ENCODE measurements at places on chromosomes 4 and X.

- DNase-seq, result no peak
Observed at GRCh38 chr4:159252491-159252890, 149.6 kb downstream of the RAPGEF2 start.

- DNase-seq, result no peak
Observed at GRCh38 chr4:183118141-183118540, 19.1 kb downstream of the WWC2 start.

- DNase-seq, result no peak
Observed at GRCh38 chr4:134043266-134043665, 158.3 kb downstream of the PABPC4L start.

- DNase-seq, result no peak
Observed at GRCh38 chrX:155957843-155958242, 39.7 kb upstream of the IL9R start.

- no peak for DNase-seq
Observed at GRCh38 chrX:46317163-46317562, 228.1 kb downstream of the ZNF674 start.

DNA sequence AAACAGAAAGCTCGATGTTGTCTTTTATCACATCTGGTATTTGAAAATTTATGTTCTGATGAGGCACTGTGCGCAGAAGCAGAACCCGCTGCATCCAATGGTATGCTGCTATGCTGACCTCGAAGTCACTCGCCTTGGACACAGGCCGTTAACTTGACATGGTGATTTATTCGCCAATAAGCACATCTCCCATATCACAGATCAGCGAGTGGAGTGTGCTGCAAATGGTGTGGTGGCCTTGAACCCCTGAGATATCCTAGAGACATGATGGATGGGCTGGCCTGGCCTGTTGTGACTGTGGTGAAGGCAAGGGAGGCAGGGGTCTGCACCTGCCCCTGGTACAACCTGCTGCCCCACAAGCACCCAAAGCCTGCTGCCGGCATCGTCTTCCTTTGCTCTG, 175.4 kb upstream of the FRG1 start:
- DNase-seq, result no peak

DNA sequence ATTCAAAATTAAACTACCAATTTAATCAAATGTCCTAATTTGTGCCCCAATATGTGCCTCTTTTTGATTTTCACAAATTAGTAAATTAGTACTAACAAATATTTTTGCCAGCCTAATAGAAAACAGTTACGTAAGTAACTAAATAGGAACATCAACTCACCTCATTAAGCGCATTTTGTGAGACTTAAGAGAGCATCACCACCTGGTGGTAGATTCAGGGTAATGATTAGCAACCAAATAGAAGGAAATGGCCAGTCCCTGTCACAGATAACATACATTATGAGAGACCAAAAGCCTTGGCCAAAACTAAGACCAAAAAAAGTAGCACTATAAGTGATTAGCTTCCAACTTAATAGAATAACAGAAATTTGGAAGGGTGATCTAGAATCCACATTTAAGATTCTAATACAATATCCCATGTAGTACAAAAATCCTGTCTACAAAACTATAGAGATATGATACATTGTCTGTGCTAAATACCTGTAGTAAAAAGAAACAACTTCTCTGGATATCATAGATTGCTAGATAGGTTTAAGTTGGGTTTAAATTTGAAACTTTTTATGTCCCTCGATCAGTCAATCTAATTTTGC, 46.7 kb downstream of the C4orf46 start:
- DNase-seq, result no peak

GRCh38 chrX:129006491-129006890, 516.8 kb downstream of the SMARCA1 start:
- no peak for DNase-seq

DNA sequence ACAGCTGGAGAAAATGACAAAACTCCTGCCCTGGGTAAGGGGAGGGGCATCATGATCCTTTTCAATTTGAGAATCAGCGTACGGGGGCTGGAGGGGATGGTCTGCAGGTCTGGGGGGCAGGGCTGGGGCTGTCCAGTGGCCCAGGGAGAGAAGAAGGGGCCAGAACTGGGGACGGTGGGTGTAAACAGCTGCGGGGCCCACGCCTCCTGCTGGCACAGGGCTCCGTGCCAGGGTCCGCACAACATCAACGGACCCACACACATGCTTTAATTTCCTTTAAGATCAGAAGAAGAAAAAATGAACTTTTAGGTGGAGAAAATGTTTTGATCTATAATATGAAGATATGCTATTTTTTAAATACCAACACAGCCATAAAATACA, 52.1 kb downstream of the PSAPL1 start:
- no peak for DNase-seq

DNA sequence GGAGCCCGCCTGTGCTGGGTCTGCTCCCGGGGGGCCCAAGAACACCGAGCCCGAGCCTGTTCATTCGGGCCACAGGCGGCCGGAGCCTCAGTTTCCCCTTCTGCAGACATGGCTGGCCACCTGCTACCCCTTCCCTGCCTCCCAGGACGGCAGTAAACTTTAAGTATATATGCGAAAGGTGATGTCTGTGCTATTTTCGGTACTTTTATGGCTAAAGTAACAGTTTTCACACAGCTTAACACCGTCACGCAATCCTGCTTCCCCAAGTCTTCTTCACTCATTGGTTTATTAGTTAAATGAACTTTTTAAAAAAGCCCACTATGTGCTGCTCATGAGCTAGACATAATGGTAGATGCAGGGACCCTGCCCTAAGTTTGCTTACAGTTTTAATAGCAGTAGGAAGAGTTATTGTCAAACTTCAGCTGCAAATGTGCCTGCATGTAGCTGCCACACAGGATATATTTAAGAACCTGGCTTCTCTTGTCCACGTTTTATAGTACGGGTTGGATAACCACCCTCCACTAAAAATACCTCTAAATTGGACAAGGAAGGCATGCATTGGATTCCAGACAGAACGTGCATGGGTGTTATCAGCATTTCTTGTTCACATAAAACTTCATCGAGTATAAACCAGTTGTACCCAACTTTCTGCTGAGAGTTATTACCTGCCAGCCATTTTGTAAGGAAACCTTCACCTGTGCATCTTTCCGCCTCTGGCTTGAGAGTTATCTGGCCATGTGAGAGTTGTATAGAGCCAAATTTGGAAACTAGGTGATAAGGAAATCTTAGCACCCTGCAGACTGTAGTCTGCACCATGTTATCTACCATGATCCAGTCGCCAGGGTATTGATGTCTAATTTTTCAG, 741 bp downstream of the ANAPC4 start:
- no peak for DNase-seq

GRCh38 chr4:8419222-8420041, 21.1 kb downstream of the ACOX3 start:
- DNase-seq, result no peak

DNA sequence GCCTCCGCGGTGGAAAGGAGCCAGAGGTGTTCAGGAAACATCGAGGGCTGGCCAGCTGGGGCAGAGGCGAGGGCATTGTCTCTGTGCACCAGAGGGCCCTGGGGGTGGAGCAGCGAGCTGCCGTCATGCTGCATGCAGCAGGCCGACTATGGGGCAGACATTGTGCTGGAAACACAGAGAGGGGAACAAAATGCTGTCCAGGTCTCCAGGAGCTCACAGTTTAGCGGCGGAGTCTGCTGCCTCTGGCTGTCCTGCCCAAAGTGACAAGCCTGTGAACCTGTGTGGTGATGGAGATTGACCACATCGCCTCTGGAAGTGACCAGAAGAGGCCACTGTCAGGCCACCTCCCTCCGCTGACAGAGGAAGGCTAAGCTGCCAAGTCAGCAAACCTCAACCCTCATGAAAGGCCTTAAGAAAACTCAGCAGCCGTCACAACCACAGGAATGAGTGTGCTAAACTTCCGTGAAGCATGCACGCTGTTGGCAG, 20.1 kb upstream of the SASH3 start:
- no peak for DNase-seq

DNA sequence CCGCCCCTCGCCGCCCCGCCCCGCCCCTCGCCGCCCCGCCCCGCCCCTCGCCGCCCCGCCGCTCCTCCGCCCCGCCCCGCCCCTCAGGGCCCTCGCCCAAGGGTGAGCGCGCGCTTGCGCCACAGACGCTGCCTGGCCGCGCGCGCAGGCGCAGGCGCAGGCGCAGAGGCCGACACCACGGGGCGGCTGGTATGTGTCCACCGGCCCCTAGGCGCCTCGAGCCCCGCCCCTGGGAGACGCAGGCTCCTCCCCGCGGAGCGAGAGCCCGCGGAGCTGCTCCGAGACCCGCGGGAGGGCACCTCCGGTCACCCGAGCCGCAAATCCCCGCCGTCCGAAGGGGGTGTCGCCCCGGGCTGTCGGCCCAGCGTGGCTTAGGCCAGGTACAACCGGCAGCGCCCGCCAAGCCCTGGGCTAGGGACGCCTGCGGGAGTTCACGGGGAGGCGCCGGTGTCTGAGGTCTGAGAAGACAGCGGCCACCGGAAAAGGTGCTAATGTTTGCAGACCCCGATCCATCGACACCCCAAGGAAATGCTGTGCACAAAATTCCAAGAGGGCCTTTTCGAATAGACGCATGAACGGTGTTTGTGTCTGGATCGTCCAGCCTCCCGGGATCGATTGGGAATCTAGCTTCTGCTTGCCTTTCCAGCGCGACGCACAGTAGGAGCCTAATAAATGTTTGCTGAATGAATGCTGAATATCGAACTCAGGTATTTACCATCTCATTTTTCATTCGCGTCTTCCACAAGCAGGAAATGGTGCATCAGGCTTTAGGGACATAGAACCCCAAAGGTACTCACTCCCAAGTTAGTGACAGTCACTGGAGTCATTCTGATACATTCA, 473 bp upstream of the CCNQ start:
- peak; percentile 76 for DNase-seq

DNA sequence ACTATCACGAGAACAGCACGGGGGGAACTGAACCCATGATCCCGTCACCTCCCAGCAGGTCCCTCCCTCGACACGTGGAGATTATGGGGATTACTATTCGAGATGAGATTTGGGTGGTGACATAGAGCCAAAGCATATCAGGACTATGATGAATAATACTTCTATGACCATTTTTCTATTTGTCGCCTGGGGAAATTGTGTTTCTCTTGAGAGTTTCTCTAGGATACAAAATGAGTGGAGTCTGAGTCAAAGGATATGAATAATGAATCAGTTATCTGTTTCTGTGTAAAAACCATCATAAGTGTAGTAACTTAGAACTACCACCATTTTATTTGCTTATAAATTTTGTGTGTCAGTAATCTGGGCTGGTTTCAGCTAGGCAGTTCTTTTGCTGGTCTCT, 533.0 kb upstream of the ARX start:
- no peak for DNase-seq

Data from T1000 (cell line).